ENCODE measurements at places on chromosomes 3 and 15. TPM values are rescaled to one million over a fixed set of nuclear protein-coding genes. Genes with fewer than 3 reads are reported as not detected.

Gene SCN5A
- 0.21 TPM for total RNA-seq

Gene TGM4
- total RNA-seq, result 1.3 TPM

Gene DNAJC19
- total RNA-seq, result 33.6 TPM

Gene SNX4
- total RNA-seq, result 16.5 TPM

Gene ANO10
- total RNA-seq, result 25.9 TPM

Gene ROPN1
- not detected for total RNA-seq

Gene LRRC31
- not detected for total RNA-seq
